CD4-positive, alpha-beta T cell (primary cell): ENCODE measurements at places on chromosomes 7 and 10. TPM values are rescaled to one million over a fixed set of nuclear protein-coding genes. Genes with fewer than 3 reads are reported as not detected.

GRCh38 chr10:1123972-1124371 is 67.8 kb downstream of the WDR37 start:
- no peak for DNase-seq

GRCh38 chr7:30838008-30838407 is 66.8 kb downstream of the MINDY4 start:
- no peak for DNase-seq

DNA sequence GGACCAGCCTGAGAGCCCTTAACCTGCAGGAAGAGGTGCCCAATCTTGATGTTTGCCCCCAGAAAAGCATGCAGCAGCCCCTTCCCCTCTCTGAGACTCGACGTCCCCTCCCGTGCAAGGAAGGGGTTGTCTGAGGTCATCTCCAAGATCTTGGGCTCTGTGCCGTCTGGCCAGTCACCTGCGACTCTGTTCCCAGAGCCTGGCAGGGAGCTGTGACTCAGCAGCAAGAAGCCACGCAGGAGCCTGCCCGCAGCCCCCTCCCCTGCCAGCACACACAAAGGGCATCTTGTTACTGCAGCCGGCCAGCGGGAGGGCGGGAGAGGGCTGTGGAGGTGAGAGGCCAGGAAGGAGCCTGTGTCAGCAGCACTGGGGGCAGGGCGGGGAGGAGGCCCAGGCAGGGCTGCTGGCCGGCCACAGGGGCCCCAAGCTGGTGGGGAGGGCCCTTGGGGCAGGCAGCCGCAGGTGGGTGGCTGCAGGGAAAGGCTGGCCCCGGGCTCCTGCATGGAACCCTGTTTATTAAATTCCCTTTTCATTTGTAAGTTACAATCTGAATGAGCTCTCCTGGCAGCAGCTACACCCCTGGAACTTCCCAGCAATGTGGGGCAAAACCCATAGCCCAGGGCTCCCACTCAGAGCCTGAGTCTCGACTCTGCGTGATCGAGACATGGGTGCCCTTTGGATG is 103.7 kb upstream of the ZMIZ1 start:
- no peak for DNase-seq

- no peak for DNase-seq
These were observed 428.4 kb upstream of the KLF6 start for GRCh38 chr10:4213441-4213840.

RNLS gene
- total RNA-seq, result 0.95 TPM

PLEKHS1 gene
- total RNA-seq, result not detected

SCD gene
- 1.7 TPM for total RNA-seq

PLAC9 gene
- total RNA-seq, result not detected

MTPN gene
- 94.0 TPM for total RNA-seq

IL15RA gene
- 4.4 TPM for total RNA-seq

SEPTIN14 gene
- not detected for total RNA-seq
